ENCODE measurements at places on chromosomes 7 and 10. TPM values are rescaled to one million over a fixed set of nuclear protein-coding genes. Genes with fewer than 3 reads are reported as not detected.
A peak's percentile ranks its signal among the peaks of the same experiment; 100 is the strongest.

Gene ZP3
- total RNA-seq = 7.9 TPM

- DNase-seq = no peak
Measured at GRCh38 chr10:63696205-63696604, 175.0 kb downstream of the REEP3 start.

- DNase-seq = no peak
Measured at GRCh38 chr10:58840840-58841435, 328.3 kb downstream of the BICC1 start.

DNA sequence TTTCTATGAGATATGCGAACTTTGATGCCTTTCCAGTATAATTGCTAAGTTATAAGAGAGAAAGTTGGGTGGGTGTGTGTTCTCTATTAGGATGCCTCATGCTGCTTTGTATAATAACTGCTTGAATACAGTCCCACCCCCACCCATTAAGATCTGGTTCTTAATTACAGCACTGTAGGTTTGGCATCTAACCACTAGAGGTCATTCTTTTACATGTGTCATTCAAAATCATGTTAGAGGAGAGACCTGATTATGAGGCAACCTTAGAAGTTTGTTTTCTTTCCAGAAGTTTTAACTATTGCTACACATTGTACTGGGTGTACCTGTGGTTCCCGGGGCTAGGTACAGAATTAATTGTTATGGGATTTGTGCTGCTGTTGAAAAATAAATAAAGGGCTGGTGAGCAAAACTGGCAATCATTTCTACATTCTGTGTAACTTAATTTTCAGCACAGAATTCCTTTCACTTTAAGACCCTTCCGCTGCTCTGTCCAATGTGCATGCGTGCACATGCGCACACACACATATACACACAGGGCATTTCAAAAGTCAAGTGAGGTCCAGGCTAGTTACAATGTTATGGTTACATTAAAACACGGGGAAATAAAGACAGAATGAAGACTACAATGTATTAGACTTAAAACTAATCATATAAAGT lies 1156.3 kb downstream of the SORCS3 start:
- no peak for DNase-seq

- DNase-seq = no peak
Measured at GRCh38 chr7:50853311-50853710, 70.6 kb upstream of the GRB10 start.

- DNase-seq = peak; percentile 10
Measured at GRCh38 chr10:17645621-17646345, 1.8 kb downstream of the STAM start.
